ENCODE measurements at places on chromosomes 11 and 22.

- DNase-seq, result peak; percentile 52
Measured at GRCh38 chr11:88695689-88696414, 358.3 kb upstream of the CTSC start.

GRCh38 chr11:69035946-69036340 lies 12.8 kb upstream of the TPCN2 start:
- DNase-seq, result no peak

- no peak for DNase-seq
Measured at GRCh38 chr11:33064866-33065265, 25.5 kb downstream of the TCP11L1 start.

DNA sequence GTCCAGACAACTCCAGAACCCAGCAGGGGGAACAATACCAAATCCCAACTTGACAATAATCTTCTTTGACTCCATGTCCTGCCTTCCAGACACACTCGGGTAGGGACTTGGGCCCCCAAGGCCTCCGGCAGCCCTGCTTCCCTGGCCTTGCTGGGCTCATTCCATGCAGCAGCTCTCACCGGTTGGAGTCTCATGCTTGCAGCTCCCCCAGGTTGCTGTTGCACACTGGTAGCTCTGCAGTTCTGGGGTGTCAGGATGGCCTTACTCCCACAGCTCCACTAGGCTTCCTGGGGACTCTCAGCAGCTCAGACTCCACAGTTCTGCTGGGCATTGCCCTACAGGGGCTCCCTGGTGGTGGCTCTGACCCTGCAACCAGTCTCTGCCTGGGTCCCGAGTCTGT lies 42.8 kb downstream of the ST3GAL4 start:
- DNase-seq, result no peak

DNA sequence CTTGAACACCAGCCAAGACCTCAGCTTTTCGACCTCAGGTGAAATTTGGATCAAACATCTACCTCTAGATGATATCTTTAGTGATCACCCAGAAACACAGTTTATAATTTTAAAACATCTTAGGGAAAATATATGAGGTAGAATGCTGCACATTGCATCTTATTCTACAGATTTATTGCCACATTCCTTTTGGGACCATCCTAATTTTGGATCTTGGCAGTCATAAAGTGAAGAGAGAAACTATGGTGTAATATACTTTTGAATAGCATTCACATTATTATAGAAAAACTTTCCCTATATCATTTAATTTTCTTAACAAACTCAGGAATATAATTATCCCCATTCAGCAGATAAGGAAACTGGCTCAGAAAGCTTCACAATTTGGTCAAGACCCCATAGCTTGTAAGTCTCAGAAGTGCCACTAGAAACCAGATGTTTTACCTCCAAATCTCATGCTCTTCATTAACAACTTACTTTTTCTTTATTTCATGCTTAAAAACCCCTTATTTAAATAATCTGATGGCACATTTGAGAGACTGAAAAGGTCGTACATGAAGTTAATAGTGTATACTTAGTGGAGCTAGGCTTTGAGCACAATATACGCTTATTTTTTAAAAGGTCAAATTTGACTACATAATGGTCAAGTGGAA lies 199.2 kb upstream of the CTSC start:
- DNase-seq, result no peak

GRCh38 chr11:76807206-76807875 lies 24.2 kb downstream of the TSKU start:
- peak; percentile 60 for DNase-seq

- DNase-seq, result peak; percentile 12
Measured at GRCh38 chr11:76801736-76802135, 18.6 kb downstream of the TSKU start.

GRCh38 chr11:72421351-72421750 lies 13.0 kb downstream of the CLPB start:
- no peak for DNase-seq

GRCh38 chr11:104279587-104279986 lies 115.6 kb upstream of the PDGFD start:
- DNase-seq, result no peak

- no peak for DNase-seq
Measured at GRCh38 chr11:64055077-64055476, 19.3 kb downstream of the FLRT1 start.

- no peak for DNase-seq
Measured at GRCh38 chr22:33853200-33854097, 66.8 kb downstream of the LARGE1 start.

DNA sequence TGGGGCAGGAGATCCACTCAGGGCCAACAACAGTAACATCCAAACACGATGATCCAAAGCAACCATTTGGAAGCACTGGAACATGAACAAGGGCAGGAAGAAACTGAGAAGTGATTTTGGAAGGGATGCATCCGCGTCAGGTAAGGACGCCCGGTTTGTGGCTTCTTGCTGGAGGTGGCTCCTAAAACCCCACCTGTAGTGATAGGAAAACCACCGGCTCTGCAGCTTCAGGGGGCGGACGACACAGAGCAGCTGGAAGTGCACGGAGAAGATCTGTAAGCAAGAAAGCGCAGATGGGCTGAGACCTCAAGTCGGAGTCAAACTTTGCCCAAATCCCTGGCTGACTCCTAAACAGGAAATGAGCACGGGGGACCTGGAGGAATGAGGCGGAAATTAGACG lies 1066.1 kb downstream of the BRD1 start:
- DNase-seq, result no peak

DNA sequence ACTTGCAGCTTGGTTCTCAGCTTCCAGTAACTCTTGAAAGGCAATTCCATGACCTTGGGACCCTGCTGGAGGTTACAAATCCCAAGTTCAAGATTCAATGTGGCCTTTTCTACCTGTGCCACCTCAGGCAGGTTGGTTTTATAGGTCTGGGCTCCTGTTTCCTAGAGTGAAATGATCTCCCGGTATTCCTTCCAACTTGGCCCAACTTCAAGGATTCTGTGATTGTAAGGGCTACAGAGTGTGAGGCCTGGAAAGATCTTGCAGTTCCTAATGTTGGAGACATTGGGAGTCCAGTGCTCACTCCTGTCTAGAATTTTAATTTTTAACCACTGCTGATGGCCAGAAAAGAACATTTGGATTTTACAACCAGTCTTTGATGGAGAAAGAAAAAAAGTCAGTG lies 91.6 kb downstream of the LDLRAD3 start:
- no peak for DNase-seq

GRCh38 chr22:42586381-42586780 lies 28.3 kb downstream of the POLDIP3 start:
- DNase-seq, result no peak

DNA sequence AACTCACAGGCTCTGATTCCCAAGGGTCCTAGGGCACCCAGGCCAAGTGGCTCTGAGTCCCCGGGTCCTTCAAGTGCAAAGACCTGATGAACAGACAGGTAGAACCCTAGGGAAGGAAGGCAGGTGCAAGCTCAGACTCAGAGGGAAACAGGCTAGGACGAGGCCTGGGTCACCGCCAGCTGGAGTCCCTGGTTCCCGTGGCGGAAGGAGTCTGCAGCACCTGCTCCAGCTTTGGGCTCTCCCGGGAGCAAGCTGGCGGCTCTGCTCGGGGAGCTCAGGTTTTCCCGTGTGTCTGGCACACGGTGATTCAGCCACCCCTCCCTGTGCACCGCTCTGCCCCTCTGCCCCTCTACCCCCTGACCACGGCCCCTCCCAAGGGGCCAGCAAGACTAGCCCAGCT lies 59.8 kb downstream of the WNT7B start:
- peak; percentile 56 for DNase-seq

- no peak for DNase-seq
Measured at GRCh38 chr11:73344191-73344607, 32.0 kb upstream of the RELT start.

- DNase-seq, result no peak
Measured at GRCh38 chr11:655036-655726, 18.1 kb downstream of the DRD4 start.

GRCh38 chr11:4495487-4495886 lies 13.0 kb downstream of the OR52K1 start:
- DNase-seq, result no peak

Measured in NCI-H2081 (cell line).